ENCODE measurements at places on chromosomes 3 and 15.

- no peak for DNase-seq
These were observed 521.7 kb downstream of the SOX2 start for GRCh38 chr3:182233405-182233804.

- DNase-seq = no peak
These were observed 2.5 kb downstream of the EEFSEC start for GRCh38 chr3:128155616-128156360.

GRCh38 chr15:69609176-69609575 is 156.6 kb downstream of the RPLP1 start:
- DNase-seq = peak; percentile 36

DNA sequence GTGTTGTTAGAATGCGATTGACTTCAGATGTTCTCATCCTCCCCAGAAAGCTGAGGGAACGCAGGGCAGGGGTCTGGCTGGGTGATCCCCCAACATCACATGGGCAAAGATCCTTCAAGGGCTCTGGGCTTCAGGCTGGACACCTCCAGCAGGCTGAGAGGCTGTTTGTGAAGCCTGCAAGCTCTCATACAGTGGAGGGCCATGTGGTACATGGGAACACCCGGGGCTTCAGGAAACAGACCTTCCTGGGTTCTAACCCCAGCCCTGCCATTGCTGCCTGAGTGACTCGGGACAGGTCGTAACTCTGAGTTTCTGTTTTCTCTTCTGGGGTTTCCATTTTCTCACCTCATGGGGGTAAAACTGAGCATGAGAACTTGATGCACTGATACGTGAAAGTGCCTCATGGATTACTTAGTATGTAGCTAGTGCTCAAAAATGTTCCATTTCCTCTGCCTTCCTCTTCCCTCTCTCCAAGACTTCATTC is 81.2 kb downstream of the TLE3 start:
- no peak for DNase-seq

- no peak for DNase-seq
These were observed 60.4 kb upstream of the TNFAIP8L3 start for GRCh38 chr15:51155016-51155580.

GRCh38 chr15:95620934-95621579 is 709.4 kb upstream of the NR2F2 start:
- DNase-seq = peak; percentile 78

DNA sequence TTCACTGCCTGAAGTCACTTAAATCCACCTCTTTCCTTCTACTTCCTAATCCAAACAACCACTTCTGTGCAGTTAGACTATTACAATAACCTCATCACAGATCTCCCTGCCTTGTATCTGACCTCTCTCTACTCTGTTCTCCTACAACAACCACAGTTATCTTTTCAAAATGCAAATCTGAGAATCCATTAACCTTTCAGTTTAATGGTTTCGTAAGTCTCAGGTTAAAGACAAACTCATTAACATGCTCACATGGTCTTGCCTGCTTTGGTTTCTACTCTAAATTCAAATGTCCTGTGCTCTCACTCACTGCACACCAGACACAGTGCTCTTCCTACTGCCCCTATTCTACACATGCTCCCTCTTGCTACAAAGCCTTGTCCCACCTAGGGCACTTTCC is 406.5 kb upstream of the THBS1 start:
- no peak for DNase-seq

- DNase-seq = no peak
These were observed 30.4 kb upstream of the RARRES1 start for GRCh38 chr3:158762701-158763100.

DNA sequence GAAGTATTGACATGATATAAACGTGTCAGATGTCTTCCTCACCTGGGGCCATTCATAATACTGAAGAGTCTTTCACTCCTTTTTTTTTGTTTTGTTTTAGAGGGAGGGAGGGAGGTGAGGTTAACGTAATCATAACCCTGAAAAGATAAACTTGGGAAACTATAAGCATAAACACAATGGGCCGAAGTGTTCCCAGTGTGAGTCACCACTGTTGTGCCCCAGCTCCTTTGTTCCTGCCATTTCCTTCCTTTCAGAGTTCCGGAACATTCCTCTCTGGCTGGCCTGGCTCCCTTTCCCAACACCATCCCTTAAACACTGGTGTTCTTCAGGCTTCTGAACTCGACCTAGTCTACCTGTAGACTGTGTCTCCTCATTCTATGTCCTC is 18.6 kb downstream of the PLD1 start:
- no peak for DNase-seq

DNA sequence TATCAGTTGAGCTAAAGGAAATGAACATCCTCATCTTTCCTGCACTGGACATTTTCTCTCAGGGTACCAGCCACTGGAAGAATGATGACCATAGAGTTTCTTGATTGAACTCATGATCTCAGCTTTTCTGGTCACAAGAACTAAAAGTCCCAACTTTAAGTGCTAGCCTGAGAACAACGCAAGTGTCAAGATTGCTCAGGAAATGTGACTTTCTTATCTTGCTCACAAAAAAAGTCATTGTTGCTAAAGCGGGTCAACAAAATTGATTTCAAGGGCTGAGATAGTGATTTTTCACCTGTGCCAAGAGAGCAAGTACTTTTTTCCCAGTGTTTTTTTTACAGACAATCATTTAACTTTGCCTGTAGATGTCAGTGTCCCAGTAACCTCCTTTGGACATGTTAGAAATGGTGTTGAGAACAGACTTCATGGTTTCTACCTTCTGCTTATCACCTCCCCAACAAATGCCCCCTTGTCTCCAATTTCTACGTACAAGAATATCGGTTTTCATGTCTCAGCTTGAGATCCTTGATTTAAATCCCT is 125.9 kb downstream of the SEMA6D start:
- no peak for DNase-seq

GRCh38 chr3:192422997-192423342 is 304.4 kb downstream of the FGF12 start:
- no peak for DNase-seq

- no peak for DNase-seq
These were observed 347.9 kb downstream of the RBMS3 start for GRCh38 chr3:29628795-29629194.

DNA sequence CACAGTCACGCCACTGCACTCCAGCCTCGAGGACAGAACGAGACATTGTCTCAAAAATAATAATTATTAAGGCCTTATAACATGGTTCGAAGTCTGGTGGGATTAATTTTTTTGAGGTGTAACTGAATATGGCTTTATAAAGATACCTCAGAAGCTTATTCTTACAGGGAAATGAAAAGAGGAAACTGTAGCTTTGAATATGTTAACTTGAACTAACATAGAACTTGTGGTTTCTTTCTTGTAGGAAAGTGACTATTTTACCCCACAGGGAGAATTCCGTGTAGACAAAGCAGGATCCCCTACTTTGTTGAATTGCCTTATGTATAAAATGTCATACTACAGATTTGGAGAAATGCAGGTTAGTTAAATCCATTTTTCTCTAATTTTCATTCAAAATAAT is 96.3 kb downstream of the STT3B start:
- no peak for DNase-seq

GRCh38 chr3:187920030-187920429 is 174.8 kb upstream of the BCL6 start:
- DNase-seq = no peak

GRCh38 chr3:30085486-30085885 is 520.9 kb upstream of the TGFBR2 start:
- no peak for DNase-seq

DNA sequence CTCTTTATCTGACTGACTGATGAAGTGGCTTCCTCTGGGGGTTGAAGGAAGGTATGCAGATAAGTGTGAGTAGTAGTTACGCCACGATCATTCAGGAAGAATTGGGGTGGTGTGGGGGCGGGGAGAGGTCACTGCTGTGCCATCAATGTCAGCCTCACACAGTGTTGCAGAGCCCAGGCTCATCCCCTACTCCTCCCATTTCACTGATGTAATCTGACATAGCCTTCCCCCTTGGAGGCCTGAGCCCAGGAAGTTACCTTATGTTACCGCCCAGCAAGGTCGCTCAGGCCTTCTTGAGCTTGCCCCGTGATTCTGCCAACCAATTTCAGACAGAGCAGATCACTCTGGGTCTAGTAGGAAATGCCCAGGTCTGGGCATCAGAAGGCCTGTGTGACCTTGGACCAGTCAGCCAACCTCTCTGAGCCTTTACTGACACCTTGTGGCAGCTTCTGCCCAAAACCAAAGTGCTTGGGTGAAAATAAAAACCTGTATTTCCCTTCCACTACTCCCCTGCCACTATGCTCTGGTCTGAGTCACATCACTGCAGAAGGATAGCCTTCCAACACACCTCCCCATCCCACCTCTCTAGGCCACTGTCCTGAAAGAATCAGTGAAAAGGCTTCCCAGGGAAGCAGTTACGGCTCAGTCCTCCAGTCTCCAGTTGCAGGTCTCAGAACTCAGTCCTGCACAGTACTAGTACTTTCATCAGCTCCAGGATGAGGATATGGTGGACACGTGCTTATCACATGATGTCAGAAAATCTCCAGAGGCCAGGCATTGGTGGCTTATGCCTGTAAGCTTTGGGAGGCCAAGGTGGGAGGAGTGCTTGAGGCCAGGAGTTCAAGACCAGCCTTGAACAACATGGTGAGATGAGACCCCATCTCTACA is 28.1 kb upstream of the INSYN1 start:
- DNase-seq = peak; percentile 24

GRCh38 chr3:187062526-187063177 is 76.6 kb downstream of the RPL39L start:
- DNase-seq = peak; percentile 91

DNA sequence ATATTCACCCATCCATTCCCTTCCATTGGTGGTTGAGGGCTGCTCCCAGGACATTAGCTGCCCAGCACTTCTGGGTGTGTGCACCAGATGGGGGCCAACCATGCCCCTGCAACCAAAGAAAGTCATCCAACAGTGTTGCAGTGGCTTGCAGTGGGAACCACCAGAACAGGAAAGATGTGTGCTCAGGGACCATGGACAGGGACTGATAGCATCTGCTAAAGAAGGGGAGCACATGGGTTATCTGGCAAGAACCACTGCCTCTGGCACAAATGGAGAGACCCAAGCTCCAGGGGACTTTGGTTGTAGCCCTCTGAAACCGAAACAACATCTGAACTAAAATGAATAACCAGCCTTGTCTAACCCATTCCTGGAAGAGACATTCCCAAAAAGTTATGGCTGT is 8.1 kb downstream of the DCLK3 start:
- no peak for DNase-seq

DNA sequence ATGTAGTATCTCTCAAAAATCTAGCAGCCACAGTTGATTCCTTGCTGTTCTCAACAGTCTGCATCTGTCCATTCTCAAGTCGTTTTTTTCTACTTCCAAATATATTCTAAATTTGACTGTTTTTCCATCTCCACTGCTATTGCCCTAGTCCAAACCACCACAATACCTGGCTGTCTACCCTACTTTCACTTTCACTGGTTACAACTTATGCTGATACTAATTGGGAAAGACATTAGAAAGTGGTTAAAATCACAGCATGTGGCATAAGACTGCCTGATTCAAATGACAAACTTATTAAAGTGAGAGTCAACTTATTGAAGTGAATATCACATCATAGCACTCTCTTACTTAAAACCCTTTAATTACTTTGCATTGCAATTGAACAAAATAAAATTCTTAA is 72.6 kb downstream of the CHST2 start:
- no peak for DNase-seq

DNA sequence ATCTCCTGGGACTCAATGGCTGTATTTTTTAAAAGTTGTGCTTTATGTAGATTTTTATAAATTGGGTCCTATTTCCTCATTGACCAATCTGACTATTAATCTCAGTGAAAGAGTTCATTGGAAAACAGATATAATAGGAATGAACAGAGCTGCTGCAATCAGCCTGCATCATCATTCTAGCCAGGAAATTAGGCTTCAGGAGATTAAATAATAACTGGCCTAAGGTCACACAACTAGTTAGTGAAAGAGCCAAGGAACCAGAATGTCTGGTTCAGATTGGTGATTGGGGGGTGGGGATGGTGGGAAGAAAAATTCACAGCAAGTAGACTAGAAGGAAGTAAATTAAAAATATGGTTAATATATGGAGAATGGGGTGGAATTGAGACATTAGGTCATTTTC is 180.9 kb upstream of the ROPN1 start:
- no peak for DNase-seq

GRCh38 chr3:117322866-117323265 is 613.3 kb downstream of the TUSC7 start:
- DNase-seq = peak; percentile 47

GRCh38 chr3:51999846-52000245 is 4.2 kb upstream of the RPL29 start:
- no peak for DNase-seq

DNA sequence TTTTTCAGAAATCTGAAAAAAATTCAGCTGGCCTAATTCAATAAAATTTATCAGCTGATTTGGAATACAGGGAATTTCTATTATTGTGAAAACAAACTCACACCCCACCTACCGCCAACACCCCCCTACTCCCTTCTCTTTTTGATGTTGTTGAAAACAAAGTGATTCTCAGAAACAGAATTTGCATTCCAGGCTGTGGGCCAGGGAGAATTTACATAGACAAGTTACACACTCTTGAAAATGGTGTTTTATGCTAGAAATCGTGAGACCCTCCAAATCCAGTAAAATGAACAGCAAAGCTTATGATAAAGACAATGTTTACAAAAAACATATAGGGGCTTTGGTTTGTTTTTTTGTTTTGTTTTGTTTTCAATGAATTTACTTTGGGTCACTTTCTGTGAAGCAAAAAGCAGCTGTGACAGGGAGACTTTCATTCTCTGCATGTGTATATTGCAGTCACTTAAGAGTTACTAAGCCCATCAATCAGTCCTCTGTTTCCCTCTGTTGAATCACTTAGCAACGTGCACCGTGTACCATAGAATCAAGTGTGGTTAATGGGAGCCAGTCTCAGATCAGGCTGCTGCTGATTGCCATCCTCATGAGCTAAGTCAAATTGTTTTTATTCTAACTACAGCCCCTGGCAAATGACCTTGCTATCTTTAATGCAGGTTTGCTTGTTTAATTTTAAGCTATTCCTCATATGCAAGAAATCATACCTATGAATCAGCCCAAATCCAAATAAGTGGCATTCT is 159.8 kb downstream of the ALCAM start:
- DNase-seq = no peak

DNA sequence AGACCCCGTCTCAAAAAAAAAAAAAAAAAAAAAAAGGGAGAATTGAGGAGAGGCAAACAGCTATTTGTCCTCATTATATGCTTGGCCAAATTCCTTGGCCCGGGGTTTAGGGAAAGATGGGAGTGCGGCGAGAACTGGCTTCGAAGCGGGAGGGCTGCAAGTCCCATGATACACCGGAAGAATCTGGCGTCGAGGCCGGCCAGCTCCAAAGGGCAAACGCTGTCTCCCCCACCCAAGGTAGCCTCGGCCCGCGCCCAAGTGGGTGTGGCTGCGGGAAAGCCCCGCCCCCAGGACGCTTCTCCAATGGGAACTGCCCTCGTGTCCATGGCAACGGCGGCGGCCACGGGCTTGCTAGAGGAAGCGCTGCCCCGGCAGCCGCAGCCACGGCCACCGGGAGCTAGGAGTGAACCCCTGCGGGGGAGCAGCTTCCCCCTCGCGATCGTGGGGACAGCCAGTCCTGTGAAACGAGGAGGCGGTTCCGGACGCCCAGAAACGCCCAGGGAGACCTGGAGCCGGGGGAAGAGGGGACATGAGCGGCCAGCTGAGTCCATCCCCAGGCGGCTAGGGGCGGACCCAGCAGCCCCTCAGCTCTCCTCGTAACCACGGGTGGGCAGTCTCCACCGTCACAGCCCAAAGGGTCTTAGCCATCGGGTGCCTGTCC is at the start of gene TTLL13:
TSS of gene TTLL13 (plus strand) at position 354 of the 661 bp plus-strand sequence. CDS start 1,075 bp downstream, outside the sequence.
- peak; percentile 95 for DNase-seq

GRCh38 chr3:10437272-10437994 is 68.0 kb downstream of the ATP2B2 start:
- DNase-seq = peak; percentile 14

- DNase-seq = no peak
These were observed 25.8 kb upstream of the SCAANT1 start for GRCh38 chr3:63937661-63938651.

GRCh38 chr3:178520451-178520850 is 15.8 kb upstream of the KCNMB2 start:
- no peak for DNase-seq

Data from adipocyte (in vitro differentiated cells).